ENCODE measurements at places on chromosomes 12 and 14.

DNA sequence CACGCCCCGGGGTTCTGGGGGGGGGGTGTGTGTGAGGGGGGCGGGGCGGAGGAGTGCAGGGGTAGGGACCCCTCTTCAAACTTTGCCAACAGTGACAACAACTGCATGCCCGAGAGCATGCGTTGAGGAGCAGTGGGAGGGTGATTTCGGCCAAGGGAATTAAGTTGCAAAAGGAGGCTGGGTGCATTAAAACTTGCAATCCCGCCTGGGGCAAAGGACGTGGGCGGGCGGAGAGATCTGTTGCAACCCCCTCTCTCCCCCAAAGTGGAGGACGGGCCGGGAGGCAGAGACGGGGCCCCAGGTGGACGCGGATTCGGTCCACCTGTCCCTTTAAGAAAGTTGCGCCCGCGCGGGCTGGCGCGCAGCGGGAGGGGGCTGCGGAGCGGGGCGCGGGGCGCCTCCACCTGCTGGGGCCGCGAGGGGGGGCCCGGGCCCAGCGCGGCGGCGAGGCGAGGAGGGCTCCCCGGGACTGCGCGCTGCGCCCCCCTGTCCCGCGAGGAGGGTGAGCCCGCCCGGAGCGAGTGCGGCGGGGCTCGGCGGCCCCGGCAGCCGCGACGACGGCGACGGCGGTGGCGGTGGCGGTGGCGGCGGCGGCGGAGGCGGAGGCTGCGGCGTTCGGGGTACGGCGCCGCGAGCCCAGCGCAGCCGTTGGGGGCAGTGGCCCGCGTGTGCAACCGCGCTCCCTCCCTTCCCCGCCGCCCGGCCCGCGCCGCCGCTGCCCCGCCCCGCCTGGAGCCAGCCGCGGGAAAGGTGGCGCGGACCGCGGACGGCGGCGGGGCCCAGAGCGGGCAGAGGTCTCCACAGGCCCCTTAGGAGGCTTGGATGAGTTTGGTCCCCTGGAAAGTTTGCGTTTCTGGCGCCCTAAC, 530 bp upstream of the FOXN4 start:
- no peak for DNase-seq

DNA sequence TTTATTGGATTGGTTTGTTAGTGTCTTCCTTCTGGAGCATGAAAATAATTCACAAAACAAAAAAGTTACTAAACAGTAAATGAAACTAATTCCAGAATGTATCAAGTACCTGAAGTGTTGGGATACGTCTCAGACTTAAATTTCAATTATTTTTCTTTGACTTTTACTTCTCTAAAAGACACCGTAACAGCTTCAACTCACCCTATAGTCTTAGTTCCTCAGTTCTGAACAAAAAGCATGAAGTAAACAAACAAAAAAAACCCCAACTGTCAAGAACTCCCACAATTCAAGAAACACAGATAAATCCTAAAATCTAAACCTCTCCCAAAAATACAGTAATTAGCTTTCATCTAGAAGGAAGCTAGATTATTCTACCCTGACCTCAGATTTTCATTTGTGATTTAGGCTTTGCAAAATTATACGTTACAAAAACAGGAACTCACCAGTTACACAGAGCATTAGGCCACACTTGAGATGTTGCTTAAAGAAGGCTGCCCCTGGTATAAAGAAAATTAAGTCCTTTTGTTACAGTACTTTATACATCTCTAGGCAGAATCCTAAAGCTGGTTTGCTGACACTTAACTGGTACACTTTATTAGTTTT, 10.2 kb downstream of the HEATR5A start:
- DNase-seq: no peak

- no peak for DNase-seq
Measured at GRCh38 chr12:52800259-52800917, 4.5 kb upstream of the KRT3 start.

DNA sequence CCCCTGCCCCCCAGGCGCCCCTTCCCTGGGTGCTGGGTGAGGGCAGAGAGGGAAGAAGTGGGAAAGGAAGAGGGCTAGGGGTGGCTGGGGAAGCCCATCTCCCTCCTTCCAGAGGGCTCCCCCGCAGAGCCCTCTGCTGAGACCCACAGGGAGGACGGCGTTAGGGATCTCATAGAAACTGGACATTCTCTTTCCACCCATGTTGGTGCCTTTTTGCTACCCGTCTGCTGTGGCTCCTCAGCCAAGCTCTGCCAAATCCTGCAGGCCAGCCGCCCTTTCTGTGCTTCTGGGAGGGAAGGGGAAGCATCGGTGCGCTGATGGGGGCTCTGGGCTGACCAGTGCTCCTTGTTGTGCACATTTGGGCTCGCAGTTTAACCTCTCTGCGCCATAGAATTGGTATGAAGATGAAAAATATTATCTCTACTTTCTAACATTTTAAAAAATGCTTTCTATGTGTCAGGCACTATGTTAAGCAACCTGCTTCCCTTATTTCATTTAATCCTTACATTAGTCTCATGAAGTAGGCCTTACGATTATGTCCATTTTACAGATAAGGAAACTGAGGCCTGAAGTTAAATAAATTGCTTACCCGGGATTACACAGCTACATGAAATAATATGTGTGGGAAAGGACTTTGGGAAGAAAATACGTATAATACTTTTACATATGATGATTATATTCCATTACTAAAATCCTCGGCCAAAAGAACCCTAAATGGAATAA, 981 bp downstream of the SLC48A1 start:
- DNase-seq: no peak

DNA sequence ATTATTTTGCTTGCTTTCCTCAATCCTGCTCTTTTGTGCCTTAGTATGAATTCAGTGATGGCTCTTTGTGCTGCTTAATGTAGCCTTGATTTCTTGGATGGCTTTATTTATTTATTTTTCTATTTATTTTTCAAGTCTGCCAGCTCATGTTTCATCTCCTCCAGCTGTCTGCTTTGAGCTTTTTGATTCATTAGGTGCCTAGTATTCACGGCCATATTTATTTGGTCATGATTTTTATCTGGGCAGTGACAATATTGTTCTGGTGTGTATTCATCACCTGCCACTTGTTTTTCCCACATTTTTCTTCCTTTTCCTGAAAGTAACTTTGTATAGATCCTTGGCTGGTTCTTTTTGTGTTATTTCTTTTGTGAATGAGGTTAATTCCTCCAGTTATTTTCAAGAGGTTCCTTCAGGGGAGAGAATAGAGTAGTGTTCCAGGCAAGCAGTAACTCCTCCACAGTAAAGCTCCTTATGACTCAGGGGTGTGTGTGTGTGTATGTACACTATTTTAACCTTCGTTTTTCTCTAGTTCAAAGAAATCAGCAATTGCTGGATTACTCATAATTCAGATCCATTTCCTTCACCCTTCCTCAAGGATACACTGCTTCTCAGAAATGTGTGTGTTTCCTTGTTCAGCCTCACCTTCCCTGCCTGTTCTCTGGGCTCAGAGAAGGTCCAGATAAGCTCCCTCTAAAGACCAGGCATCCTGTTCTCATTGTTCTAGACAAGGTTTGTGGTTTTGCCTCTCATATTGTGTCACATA, 51.6 kb upstream of the PMCH start:
- DNase-seq: no peak

- no peak for DNase-seq
Measured at GRCh38 chr12:50506753-50507473, 2.1 kb downstream of the DIP2B start.

- no peak for DNase-seq
Measured at GRCh38 chr14:46036099-46036498, 615.5 kb downstream of the RPL10L start.

- DNase-seq: no peak
Measured at GRCh38 chr12:7046383-7047105, 14.0 kb upstream of the C1S start.

GRCh38 chr12:41950455-41950854, 194.2 kb downstream of the GXYLT1 start:
- no peak for DNase-seq

Data from stimulated activated CD8-positive, alpha-beta memory T cell treated with anti-CD3 and anti-CD28 coated beads, Interleukin-4, amount 100 ng/mL, for 1 hour (primary cell).